ENCODE measurements at places on chromosomes 3 and 15.

DNA sequence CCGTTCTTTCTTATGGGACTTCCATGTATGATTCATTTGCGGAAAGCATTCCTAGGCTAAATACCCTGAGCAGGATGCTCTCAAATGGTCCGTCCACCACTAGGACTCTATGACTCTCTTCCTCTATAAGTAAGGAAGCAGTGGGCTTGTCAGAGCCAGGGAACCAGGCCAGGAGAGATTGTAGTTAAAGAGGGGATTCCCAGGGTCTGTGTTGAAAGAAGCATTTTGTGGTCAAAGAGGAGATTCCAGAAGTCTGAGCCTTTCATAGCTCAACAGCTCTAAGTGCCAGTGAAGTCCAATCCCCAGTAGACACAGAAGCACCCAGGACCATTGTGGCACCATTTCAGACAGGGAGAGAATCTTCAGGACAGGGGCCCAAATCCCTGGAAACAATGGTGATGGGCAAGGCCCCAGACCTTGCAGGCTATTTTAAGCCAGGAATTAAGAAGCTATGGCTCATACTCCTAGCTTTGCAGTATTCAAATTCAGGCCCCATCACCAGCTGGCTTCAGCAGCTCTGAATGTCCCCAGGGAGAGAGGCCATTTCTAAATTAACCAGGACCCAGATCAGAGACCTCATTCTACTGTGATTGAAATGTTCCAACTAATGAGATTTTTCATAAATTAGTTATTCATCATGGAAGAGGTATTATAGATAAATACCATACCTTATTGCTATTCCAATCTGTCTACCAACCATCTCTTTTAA, 81.7 kb downstream of the CD47 start:
- no peak for DNase-seq

DNA sequence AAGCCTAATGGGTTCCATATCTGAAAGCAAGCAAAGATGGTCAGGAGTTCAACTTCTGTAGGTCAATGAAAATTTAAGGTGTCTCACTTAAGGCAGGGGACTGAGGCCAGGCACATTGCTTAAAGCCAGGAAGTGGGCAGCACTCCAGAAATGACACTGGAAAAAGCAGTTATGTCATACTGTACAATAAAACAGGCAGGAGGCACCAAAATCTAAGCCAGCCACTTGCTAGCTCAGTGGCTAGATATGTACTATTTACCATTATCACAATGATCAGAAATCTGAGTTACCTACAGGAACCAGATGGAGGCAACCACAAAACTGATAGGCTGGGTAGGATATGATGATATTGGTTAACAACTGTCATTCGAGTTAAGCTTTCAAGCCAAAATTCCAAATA, 57.3 kb downstream of the FRMD5 start:
- no peak for DNase-seq

DNA sequence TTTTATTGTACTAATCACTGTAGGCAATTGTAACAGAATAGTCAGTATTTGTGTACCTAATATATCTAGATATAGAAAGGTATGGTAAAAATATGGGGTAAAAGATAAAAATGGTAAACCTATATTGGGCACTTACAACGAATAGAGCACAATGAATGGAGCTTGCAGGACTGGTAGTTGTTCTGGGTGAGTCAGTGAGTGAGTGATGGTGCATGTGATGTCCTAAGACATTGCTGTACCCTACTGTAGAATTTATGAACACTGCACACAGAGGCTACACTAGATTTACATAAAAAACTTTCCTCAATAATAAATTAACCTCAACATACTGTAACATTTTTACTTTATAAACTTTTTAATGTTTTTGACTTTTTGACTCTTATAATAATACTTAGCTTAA, 274.3 kb upstream of the PPP2R3A start:
- no peak for DNase-seq

GRCh38 chr3:187802928-187803259, 57.6 kb upstream of the BCL6 start:
- DNase-seq = peak; percentile 58

DNA sequence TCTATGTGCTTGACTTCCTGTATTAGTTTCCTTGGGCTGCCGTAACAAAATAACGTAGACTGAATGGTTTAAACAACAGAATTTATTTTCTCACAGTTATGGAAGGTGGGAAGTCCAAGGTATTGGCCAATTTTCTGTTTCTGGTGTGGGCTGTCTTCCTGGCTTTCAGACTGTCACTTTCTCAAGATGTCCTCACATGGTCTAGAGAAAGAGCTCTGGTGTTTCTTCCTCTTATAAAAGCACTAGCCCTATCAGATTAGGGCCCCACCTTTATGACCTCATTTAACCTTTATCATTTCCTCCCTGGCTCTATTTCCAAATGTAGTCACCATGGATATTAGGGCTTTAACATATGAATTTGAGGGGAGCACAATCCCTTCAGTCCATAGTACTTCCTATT, 54.6 kb downstream of the SPRED1 start:
- DNase-seq = no peak

DNA sequence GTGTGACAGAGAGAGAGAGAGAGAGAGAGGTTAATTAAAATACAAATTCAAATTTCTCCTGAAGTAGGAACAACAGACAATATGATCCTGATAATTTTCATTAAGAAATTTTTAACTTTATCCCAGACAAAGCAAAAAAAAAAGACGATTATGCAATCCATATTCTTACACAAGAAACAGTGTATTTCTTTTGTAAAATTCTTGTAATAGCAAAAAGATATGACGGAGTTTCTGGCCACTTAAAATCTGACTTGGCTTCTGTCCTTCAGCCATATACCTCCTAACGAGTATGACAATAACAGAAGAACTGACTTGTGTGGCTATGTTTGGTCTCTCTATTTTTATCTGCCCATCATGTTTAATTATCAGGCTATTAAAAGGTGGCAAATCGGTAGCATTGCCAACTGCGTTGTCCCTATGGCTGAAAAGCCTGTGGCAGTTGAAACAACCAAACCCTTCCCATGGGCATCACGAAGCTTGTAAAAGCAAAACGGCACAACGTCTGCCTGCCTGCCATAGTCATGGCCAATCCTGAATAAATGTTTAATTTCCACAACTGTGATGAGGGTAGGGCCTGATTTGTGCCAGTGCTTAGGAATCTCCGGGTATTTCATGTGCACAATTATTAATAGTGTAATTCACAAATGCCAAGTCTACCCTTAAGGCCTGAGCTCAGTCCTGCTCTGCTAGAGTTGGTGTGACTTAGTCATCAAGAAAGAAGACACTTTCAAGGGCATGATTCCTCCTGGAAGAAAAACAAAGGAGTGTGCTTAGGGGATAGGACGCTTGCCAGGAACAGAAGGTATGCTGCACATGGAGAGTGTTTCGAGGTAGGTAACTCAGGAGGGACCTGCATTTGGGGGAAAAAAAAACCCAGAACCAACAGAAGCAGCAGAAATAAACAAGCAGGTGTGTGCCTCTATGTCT, 1090.2 kb downstream of the FHIT start:
- DNase-seq = no peak
